ENCODE measurements at places on chromosomes 7 and 10.

DNA sequence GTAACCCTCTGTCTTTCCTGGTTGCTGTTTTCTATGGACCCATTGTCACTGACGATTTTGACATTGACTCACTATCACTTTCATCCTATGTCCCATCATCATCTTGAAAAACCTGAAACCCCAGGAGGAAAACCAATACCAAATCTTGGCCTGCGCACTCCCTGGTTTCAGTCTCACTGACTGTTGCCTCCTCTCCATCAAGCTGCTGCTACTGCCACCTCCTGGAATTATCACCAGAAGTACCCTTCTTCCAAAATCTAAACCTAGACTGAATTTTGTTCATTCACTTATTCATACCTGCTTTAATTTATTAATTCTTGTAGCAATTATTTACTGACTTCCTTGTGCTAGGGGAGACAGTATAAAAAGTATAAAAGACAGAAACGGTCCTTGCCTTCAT is 44.5 kb upstream of the ACBD5 start:
- DNase-seq = peak; percentile 40

DNA sequence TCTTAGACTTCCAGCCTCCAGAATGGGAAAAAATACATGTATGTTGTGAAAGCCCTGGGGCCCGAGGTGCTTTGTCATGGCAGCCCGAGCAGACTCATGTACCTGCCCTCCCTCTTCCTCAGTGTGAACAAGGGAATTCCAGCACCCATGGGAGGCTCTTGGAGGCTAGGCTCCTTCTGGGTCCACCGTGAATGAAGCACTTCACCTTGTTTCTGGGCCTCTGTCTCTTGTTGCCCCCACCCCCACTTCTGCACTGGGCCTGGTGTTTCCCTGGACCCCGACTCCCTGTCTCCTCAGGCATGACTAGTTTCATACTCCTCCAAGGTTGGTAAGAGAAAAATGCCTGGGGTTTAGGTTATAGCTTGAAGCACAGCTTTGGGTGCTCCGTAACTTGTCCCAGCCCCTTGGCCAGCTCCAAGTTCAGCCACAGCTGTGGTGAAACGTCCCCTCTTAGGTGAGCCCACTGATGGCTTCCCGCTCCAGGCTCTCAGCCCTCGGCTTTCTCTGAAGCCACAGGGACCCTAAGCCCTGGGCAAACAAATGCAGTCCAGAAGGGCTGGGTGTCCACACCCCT is 30.2 kb upstream of the ARHGAP22 start:
- DNase-seq = no peak

- DNase-seq = no peak
Measured at GRCh38 chr7:129055294-129055816, 444 bp upstream of the TNPO3 start.

GRCh38 chr10:18497806-18498369 is 153.5 kb downstream of the NSUN6 start:
- no peak for DNase-seq

DNA sequence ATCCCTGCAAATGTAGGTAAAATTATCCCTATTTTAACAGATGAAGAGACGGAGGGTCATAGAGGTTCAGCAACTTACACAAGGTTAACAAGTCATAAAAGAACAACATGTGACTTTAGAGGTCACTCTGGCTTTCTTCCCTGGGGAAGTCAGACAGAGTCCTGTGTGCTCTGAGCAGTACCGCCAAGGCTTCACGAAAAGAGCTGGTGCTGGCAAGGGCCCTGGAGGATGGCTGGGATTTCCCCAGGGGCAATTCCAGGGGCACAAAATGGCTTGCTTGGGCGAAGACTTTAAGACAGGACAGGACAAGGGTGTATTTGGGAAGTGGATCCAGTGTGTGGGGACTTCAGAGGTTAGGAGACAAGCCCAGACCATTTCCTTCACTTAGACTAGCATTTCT is 144.1 kb downstream of the PIP4K2A start:
- DNase-seq = no peak

- DNase-seq = no peak
Measured at GRCh38 chr10:101005361-101005760, 5.8 kb downstream of the LZTS2 start.

GRCh38 chr10:3071405-3072198 is 4.3 kb downstream of the PFKP start:
- peak; percentile 47 for DNase-seq

GRCh38 chr10:101287183-101287996 is 58.1 kb upstream of the LBX1 start:
- DNase-seq = no peak

DNA sequence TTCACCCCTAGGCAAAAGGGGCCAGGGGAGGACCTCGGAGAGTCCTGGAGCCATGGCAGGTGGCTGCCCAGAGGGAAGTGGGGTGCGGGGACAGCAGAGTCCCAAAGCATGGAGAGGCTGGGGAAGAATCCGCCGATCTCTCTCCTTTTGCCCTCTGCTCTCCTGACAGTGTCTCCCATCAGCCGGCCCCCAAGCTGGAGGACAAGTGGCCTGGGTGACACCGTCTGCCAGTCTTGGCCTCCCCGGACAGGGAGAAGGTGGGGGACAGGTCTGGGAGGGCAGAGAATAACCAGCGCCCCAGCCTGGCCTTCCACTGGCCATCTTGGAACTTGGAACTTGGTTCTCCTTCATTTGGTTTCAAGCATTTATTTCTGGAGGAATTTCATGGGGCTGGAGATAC is 77.9 kb downstream of the CAMK1D start:
- DNase-seq = no peak

- no peak for DNase-seq
Measured at GRCh38 chr10:118910702-118911101, 118.8 kb upstream of the NANOS1 start.

DNA sequence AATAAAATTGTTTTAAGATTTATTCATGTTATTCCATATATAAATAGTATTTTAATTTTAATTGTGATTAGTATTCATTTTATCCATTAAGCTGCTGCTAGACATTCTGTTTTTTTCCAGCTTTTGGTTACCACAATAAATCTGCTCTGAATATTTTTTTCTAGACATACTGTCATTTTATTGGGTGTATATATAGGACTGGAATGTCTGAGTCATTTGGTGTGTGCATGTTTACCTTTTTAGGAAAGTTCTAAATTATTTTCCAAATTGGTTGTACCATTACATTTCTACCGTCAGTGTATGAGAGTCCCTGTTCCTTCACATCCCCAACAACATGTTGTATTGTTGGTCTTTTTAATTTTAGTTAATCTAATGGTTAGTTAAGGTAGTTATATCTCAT is 1138.1 kb downstream of the REEP3 start:
- DNase-seq = no peak

GRCh38 chr7:158000160-158000559 is 587.5 kb downstream of the PTPRN2 start:
- DNase-seq = no peak

GRCh38 chr10:30127120-30127541 is 67.7 kb upstream of the JCAD start:
- no peak for DNase-seq

- no peak for DNase-seq
Measured at GRCh38 chr7:14271441-14271840, 282.0 kb upstream of the ETV1 start.

GRCh38 chr10:3122486-3123205 is 49.9 kb downstream of the PITRM1 start:
- no peak for DNase-seq

- peak; percentile 78 for DNase-seq
Measured at GRCh38 chr10:6530211-6530840, 49.8 kb downstream of the PRKCQ start.

- no peak for DNase-seq
Measured at GRCh38 chr7:18941207-18941606, 176.2 kb downstream of the TWIST1 start.

GRCh38 chr10:51047857-51048256 is 26.4 kb upstream of the PRKG1 start:
- DNase-seq = no peak

DNA sequence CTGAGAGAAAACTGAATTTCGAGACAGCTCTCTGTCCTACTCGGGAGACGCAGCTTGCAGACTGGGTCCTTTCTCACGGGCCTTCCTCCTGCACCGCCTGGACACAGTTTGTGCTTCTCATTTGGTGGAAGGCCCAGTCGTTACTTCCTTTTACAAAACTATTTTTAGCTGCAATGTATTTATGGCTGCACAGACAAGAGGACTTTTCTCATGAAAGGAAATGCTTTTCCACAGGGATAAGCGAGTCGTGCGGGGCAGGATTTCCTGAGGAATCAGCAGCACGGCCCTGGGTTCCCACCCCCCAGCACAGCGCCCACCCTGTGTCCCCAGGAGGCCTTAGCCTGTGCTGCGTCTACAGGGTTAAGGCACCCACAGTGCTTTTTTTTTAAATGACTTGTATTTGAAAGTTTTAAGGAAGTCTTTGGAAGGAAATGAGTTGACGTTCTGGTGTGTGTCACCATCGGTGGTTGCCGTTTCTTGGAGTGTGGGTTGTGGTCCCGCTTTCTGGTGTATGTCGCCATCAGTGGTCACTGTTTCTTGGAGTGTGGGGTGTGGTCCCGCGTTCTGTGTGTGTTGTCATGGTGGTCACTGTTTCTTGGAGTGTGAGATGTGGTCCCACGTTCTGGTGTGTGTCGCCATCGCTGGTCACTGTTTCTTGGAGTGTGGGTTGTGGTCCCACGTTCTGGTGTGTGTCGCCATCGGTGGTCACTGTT is 50.9 kb downstream of the INPP5A start:
- peak; percentile 77 for DNase-seq

GRCh38 chr7:29199776-29200175 is 5.2 kb downstream of the CHN2 start:
- no peak for DNase-seq
